ENCODE measurements at places on chromosomes 3 and 15. TPM values are rescaled to one million over a fixed set of nuclear protein-coding genes. Genes with fewer than 3 reads are reported as not detected.

The SCAMP2 gene
- 122 TPM for total RNA-seq

The ADGRG7 gene
- total RNA-seq = not detected

The SNX33 gene
- total RNA-seq = 5.7 TPM

The ITIH4 gene
- total RNA-seq = 3.5 TPM

The DAZL gene
- total RNA-seq = not detected

The WDR93 gene
- total RNA-seq = not detected

The TRPM1 gene
- not detected for total RNA-seq

The XIRP1 gene
- total RNA-seq = 66.4 TPM

The CORO2B gene
- total RNA-seq = 2.0 TPM

The ETV5 gene
- total RNA-seq = 19.9 TPM

The GOLGA6L7 gene
- total RNA-seq = not detected

The RPL14 gene
- total RNA-seq = 170 TPM

GRCh38 chr3:126887686-126888085 lies 95.2 kb upstream of the PLXNA1 start:
- no peak overlapping the region for H3K4me3 ChIP-seq
- H3K27ac ChIP-seq = no peak overlapping the region
- peaks cover 17% of the 10 kb centered on the region for H3K4me1 ChIP-seq
- H3K27me3 ChIP-seq = no peaks in the 10 kb centered on the region

- H3K4me1 ChIP-seq = no peaks in the 10 kb centered on the region
- DNase-seq = no peak
- H3K4me3 ChIP-seq = no peak overlapping the region
- no peak overlapping the region for H3K27ac ChIP-seq
- no peaks in the 10 kb centered on the region for H3K36me3 ChIP-seq
Measured at GRCh38 chr3:173553635-173554280, 156.2 kb downstream of the NLGN1 start.

- H3K4me3 ChIP-seq = no peak overlapping the region
- DNase-seq = no peak
- H3K27ac ChIP-seq = no peak overlapping the region
- H3K36me3 ChIP-seq = no peaks in the 10 kb centered on the region
- H3K4me1 ChIP-seq = peaks cover 8% of the 10 kb centered on the region
Measured at GRCh38 chr3:29555590-29555989, 274.7 kb downstream of the RBMS3 start.

DNA sequence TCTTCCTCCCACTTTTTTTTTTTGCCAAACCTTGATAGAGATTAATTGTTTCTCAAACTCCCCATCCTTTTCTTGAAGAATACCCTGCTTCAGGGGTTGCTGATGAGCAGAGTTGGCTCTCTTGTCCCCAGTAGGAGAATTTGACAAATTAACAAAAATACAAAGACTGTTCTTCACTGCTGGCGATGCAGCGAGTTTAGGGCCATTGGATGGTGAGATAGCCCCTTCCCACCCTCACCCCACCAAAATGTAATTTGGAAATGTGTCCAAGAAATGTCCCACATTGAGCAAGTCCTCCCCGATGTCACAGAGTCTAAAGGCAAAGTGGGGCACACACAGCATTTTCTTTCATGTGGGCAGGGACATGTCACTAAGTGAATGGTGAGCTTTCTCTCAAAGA lies 136.0 kb upstream of the RARB start:
- no peaks in the 10 kb centered on the region for H3K36me3 ChIP-seq
- no peaks in the 10 kb centered on the region for H3K4me1 ChIP-seq
- H3K4me3 ChIP-seq = no peak overlapping the region

GRCh38 chr3:48856469-48856868 lies 8.8 kb upstream of the PRKAR2A start:
- DNase-seq = no peak
- peaks cover 42% of the 10 kb centered on the region for H3K4me1 ChIP-seq
- H3K36me3 ChIP-seq = no peaks in the 10 kb centered on the region
- H3K4me3 ChIP-seq = no peak overlapping the region
- H3K27ac ChIP-seq = no peak overlapping the region

- H3K27ac ChIP-seq = no peak overlapping the region
- no peaks in the 10 kb centered on the region for H3K36me3 ChIP-seq
- H3K27me3 ChIP-seq = peaks cover 31% of the 10 kb centered on the region
- no peak overlapping the region for H3K4me3 ChIP-seq
- H3K4me1 ChIP-seq = no peaks in the 10 kb centered on the region
- DNase-seq = no peak
Measured at GRCh38 chr15:36893276-36893675, 207.1 kb downstream of the MEIS2 start.

- peaks cover 52% of the 10 kb centered on the region for H3K4me1 ChIP-seq
- no peaks in the 10 kb centered on the region for H3K36me3 ChIP-seq
- H3K4me3 ChIP-seq = peak overlapping the region; percentile 17
- no peaks in the 10 kb centered on the region for H3K27me3 ChIP-seq
- DNase-seq = peak; percentile 99
Measured at GRCh38 chr3:129226374-129226773, 23.0 kb upstream of the COPG1 start.

DNA sequence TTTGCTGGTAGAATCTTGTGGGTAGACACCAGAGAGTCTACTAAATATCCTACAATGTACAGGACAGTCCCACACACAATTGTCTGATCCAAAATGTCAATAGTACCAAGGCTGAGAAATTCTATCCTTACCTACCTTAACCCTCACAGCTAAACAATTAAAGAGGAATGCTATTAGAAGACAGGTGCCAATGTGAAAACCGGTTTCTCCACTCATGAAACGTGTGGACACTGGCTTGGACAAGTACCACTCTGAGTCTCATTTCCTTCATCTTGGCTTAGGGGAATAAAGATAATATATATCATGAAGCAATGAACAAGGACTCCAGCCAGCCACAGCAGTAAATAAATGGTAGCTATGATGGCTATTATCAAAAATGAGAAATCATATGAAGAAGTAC lies 90.2 kb downstream of the RFTN1 start:
- no peaks in the 10 kb centered on the region for H3K27me3 ChIP-seq
- no peaks in the 10 kb centered on the region for H3K36me3 ChIP-seq
- no peaks in the 10 kb centered on the region for H3K4me1 ChIP-seq
- H3K4me3 ChIP-seq = no peak overlapping the region
- no peak for DNase-seq

DNA sequence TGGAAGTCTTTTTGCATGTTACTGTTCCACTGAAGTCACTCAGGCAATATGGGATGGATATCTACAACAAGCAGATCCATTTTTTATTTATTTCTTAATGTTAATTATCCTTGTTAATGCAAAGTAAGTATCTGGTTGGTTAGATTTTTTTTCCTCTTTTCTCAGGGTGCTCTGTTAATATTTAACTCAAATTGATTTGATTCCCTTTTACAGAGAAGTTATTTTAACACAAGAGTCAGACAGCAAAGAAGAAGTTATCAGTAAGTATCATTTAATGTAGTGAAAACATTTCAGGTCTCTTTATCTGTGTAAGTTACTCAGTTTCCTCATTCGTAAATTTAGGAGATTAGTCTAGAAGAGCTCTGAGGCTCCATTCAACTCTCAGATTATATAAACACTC lies 34.3 kb downstream of the TBC1D23 start:
- H3K4me3 ChIP-seq = no peak overlapping the region
- H3K27ac ChIP-seq = no peak overlapping the region

GRCh38 chr3:29215948-29216347 lies 64.9 kb upstream of the RBMS3 start:
- no peak for DNase-seq
- H3K4me1 ChIP-seq = no peaks in the 10 kb centered on the region
- H3K4me3 ChIP-seq = no peak overlapping the region

DNA sequence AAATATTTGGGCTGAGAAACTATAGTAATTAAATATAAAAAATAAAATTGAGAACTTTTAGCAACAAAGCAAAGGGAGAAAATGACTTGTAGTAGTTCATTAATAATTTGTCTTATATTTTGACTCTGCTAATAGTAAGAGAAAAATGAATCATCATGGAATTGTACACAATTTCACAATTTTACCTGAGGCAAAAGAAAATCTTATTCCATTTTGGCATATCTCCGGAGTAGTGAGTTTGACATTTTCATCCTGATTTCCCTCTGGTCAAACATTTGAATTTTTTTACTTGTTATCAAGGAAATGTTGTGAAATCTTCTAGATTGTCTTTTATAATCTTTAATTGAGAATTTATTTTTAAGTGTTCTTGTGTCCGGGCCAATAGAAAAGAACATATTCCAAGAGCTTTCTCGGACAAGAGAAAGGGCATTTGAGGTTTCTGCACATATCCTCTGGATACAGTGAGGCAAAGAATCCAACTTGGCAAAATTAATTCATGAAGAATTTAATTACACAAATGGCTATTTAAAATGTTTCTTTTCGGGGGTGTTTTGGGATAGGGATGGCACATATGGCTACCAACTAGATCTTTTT lies 89.3 kb upstream of the IGSF10 start:
- no peaks in the 10 kb centered on the region for H3K27me3 ChIP-seq
- no peaks in the 10 kb centered on the region for H3K4me1 ChIP-seq
- H3K4me3 ChIP-seq = no peak overlapping the region
- H3K27ac ChIP-seq = no peak overlapping the region

GRCh38 chr3:176992565-176992964 lies 204.7 kb downstream of the TBL1XR1 start:
- no peak overlapping the region for H3K4me3 ChIP-seq
- H3K36me3 ChIP-seq = no peaks in the 10 kb centered on the region
- H3K4me1 ChIP-seq = no peaks in the 10 kb centered on the region

DNA sequence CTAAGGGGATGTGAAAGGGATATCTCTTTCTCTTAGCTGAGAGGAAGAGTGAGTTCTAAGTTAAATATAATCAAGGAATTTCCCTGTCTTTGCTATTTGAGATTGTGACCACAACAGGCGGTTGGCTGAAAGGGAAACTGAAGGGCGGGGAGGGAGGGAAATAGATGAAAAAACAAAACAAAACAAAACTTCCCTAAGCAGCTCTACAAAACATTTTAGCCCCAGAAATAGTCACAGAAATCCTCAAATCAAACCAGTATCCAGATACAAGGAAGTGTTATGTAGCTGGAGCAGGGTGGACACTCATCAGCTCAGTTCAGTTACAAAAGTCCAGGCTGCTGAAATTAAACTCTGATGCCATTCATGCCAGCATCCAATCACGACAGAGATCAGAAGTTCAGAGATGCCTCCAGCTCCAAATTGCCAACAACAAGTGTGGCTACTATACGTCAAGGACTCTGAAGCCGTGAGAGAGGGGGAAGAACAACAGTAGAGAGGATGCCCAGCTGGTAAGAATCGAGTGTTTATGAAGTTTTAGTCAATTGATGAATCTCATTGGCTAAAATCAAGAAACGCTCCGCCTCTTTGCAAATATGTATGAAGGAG lies 319 bp upstream of the TP63 start:
- peak overlapping the region; percentile 84 for H3K27ac ChIP-seq
- DNase-seq = peak; percentile 47
- H3K27me3 ChIP-seq = no peaks in the 10 kb centered on the region
- H3K4me1 ChIP-seq = peaks cover 49% of the 10 kb centered on the region

DNA sequence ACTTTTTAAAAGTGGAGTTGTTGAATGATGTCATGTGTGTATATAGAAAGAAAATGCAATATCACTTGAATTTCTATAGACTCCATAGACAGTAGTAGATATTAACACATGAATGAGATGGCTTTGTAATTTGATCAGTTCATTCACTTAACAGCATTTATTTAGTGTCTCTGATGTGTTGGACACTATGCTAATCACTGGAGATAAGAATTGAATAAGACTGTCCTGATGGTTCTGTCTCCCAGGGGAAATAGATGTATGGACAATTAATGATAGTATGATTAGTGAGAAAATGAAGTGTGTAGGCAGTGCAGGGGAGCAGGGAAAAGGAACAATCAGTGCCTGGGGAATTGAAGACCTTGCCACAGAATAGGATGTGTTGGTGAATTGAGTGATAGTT lies 72.9 kb downstream of the RIOX2 start:
- no peaks in the 10 kb centered on the region for H3K27me3 ChIP-seq
- H3K36me3 ChIP-seq = peaks cover 34% of the 10 kb centered on the region
- no peak for DNase-seq
- H3K27ac ChIP-seq = no peak overlapping the region
- H3K4me3 ChIP-seq = no peak overlapping the region
- peaks cover 6% of the 10 kb centered on the region for H3K4me1 ChIP-seq

DNA sequence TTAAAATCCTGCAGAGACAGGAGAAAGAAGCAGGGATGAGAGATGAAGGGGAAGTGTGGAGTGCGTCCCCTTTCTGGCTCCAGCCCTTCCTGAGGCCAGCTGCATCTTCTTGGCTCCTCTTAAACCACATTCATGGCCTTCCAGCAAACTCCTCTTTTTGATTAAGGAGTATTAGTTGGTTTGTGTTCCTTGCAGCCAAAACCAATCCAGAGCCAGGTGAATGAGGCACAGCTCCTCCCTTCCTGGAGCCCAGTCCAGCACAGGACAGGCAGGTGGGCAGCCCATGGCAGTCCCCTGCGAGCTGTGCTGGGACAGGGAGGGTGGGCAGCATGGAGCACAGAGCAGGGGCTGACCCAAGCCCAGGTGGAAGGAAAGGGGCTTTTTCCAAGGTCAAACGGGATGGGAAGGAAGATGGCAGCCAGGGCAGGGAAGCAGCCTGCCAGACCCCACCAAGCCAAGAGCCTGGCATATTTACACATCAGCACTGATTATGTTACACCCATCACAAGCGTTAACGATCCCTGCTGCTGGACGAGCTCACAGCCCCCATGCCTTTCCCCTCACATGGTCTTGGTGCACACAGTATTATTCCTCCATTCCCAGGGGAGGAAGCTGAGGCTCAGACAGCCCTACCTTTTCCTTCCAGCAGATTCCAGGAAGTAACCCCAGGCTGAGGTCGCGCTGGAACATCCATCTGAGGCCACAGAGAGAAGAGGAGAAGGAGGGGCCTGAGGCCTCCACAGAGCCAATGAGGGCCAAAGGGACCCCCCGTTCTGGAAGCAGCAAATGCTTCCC lies 175.6 kb downstream of the SMAD6 start:
- H3K4me1 ChIP-seq = peaks cover 39% of the 10 kb centered on the region
- no peak overlapping the region for H3K4me3 ChIP-seq
- H3K27ac ChIP-seq = peak overlapping the region; percentile 73
- no peak for DNase-seq

- no peak overlapping the region for H3K4me3 ChIP-seq
- no peaks in the 10 kb centered on the region for H3K27me3 ChIP-seq
- H3K36me3 ChIP-seq = no peaks in the 10 kb centered on the region
- DNase-seq = no peak
- H3K4me1 ChIP-seq = peaks cover 24% of the 10 kb centered on the region
Measured at GRCh38 chr15:98720577-98721565, 72.5 kb downstream of the IGF1R start.

GRCh38 chr15:51022206-51022605 lies 72.5 kb downstream of the TNFAIP8L3 start:
- no peaks in the 10 kb centered on the region for H3K36me3 ChIP-seq
- no peak overlapping the region for H3K4me3 ChIP-seq
- no peak for DNase-seq
- no peak overlapping the region for H3K27ac ChIP-seq

- H3K27ac ChIP-seq = no peak overlapping the region
- H3K4me3 ChIP-seq = no peak overlapping the region
- peaks cover 25% of the 10 kb centered on the region for H3K4me1 ChIP-seq
Measured at GRCh38 chr15:71599418-71600151, 210.8 kb upstream of the NR2E3 start.

- H3K4me3 ChIP-seq = no peak overlapping the region
- no peak for DNase-seq
- H3K27me3 ChIP-seq = no peaks in the 10 kb centered on the region
- peaks cover 50% of the 10 kb centered on the region for H3K4me1 ChIP-seq
- no peak overlapping the region for H3K27ac ChIP-seq
- peaks cover 20% of the 10 kb centered on the region for H3K36me3 ChIP-seq
Measured at GRCh38 chr3:70985572-70985971, 598.0 kb downstream of the FOXP1 start.

GRCh38 chr3:192655040-192655439 lies 72.3 kb downstream of the FGF12 start:
- H3K36me3 ChIP-seq = no peaks in the 10 kb centered on the region
- no peak overlapping the region for H3K4me3 ChIP-seq
- DNase-seq = no peak
- H3K27me3 ChIP-seq = no peaks in the 10 kb centered on the region
- no peaks in the 10 kb centered on the region for H3K4me1 ChIP-seq
- no peak overlapping the region for H3K27ac ChIP-seq

Measured in gastrocnemius medialis (tissue), 4 donors.